DMS153 (cell line): ENCODE measurements at places on chromosomes 7 and 10.

DNA sequence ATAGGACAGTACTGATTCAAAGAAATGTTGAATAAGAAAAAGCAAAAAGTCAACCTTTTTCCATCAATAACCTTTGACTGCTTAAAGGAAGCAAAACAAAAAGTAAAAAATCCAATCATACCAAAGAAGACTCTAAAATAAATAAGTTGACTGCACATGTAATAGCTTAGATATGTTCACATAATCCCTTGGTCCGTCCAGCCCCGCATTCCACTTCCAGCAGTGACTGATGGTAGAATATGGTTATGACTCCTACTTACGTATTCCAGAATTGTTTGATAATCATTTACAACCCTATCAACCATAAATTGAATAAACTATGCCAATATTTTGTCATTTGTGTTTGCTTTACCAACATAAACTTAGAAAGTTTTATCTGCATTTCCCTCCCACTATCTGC lies 77.9 kb downstream of the CTNNA3 start:
- DNase-seq = no peak

DNA sequence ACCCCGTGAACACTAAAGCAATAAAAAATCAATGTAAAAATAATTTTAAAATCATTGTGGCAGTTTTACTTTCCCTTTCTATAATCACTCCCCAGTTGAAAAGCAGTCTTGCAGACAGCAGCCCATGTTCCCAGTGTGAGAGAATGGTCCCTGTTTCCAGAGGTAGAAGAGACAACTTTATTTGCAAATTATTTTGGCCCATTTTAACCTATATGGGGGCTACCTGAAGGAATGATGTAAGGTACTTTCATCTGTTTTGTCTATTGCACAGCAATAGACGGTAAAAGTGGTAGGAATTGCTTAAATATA lies 559.8 kb downstream of the ZWINT start:
- no peak for DNase-seq

DNA sequence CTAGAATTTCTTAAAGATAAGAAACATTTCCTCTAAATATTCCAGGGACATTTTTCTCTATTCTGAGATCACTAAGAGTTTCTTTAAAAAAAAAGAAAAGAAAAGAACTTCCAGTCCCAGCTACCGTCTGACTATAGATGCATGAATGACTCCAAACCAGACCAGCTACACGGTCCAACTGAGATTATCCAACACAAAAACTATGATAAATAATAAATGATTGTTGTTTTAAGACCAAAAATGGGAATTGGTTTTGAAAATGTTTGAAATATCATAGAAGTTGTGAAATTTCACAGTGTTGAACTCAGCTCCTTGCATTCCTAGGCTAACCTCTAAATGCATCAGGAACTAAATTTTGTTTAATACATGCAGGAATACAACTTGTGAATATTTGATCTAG lies 1619.6 kb upstream of the LRRTM3 start:
- DNase-seq = no peak

DNA sequence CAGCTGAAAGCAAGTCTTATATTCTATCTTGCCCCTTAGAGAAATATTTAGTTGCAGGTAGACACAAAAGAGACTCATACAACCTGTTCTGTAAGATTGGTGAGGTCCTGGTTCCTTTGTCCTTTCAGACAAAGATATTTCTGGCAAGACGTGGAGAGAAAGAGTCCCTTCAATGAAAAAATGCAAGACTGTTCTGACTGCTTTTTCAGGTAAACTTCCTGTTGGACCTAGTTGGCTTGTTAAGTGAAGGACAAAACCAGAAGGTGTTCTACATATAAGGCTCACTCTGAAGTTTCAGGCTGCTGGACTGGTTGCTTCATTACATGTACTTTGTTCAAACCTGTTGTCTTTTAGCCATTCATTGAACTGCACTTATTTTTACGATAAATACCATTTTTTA lies 119.0 kb upstream of the PTPRZ1 start:
- no peak for DNase-seq

- DNase-seq = no peak
Observed at GRCh38 chr7:74037609-74038008, 9.6 kb downstream of the ELN start.

- no peak for DNase-seq
Observed at GRCh38 chr10:11286261-11286852, 268.7 kb downstream of the CELF2 start.

DNA sequence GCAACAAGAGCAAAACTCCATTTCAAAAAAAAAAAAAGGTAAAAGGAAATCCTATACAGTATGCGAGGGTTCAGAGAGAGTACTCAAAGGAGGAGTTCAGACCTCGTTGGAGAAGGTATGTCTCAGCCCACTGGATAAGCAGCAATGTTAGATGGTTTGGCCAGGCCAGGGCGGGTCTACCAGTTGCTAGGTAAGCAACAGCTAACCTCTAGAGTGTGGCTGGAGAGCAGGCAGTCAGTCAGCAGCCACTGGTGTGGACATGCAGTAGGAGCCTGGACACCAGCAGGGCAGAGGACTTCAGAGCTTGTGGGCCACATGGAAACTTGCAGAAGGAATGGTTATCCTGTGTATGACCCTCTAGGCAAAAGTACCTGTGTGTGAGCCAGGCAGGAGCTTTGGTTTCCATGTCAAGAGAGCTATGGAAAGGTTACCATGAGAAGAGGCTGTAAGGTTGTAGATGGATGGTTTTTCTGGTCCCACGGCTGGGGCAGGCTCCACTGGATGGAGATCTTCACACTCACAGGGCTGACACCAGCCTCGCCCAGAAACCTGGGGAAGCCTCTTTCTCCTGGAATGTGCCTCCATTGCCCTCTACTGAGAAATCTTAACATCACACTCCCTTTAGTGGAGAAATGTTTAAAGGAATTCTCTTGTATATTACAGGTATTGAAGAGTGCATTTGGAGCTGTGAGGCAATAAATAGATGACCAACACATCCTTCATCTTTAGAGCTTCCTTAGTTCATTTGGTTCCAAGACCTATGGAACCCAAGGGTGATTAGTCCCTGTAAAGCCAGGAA lies 63.6 kb downstream of the CCDC186 start:
- peak; percentile 13 for DNase-seq

DNA sequence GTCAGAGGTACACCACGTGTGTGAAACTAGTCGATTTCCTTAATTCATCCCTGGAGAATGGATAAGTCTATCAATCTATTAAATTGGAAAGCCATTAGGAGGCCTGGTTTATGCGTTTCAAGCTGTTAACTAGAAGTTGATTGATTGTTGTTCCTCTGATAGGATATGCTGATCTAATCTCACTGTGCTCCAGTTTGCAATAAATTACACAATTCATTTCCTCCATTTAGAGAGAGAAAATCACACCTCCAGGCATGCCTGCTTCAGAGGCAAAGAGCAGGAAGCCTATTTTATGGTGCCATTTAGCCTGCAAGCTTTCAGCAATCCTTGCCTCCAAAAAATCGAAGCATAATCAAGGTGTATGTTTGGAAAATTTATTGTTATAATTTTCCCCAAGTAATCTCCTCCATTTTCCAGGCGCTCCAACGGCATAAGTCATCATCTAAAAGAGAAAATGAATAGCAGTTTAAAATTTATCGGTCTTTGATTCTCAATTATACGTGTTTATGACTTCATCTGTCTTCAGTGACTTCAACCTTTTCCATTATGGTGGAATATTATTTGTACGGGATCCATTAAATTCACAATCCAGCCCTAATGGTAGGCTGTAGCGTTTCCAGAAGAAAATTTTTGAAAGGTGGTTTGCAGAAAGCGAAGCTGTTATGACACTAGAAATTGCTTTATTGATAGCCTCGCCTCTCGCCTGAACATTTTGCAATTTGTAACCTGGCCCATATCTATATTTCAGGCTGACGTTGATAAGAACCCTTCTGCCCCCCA lies 42.9 kb upstream of the HMX3 start:
- DNase-seq = no peak

GRCh38 chr10:44881649-44882048 lies 29.5 kb upstream of the TMEM72 start:
- no peak for DNase-seq

GRCh38 chr10:111481866-111482265 lies 405.0 kb downstream of the ADRA2A start:
- DNase-seq = no peak

DNA sequence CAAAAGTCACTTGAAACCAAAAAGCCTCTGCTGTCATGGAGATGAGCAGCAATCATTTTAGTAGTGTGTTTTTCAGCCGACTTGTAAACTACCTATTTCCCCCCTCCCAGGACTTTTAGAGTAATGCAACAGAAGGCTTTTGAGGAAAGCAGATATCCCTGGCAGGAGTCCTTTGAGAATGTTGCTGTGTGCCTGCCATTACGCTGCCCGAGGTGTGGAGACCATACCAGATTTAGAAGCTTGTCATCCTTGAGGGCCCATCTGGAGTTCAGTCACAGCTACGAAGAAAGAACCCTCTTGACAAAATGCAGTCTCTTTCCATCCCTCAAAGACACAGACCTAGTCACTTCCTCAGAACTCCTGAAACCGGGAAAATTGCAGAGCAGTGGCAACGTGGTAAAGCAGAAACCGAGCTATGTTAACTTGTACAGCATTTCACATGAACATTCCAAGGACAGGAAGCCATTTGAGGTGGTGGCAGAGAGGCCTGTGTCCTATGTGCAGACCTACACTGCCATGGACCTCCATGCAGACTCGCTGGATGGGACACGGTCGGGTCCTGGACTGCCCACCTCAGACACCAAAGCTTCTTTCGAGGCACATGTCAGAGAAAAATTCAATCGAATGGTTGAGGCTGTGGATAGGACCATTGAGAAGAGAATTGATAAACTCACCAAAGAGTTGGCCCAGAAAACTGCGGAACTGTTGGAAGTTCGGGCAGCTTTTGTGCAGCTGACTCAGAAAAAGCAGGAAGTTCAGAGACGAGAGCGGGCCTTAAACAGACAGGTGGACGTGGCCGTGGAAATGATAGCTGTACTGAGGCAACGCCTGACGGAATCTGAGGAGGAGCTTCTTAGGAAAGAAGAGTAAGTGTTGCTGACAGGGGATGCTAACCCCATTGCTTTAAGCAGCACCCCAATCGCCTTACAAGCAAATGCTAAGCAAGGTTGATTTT lies 2.2 kb downstream of the ZNF365 start:
- no peak for DNase-seq

DNA sequence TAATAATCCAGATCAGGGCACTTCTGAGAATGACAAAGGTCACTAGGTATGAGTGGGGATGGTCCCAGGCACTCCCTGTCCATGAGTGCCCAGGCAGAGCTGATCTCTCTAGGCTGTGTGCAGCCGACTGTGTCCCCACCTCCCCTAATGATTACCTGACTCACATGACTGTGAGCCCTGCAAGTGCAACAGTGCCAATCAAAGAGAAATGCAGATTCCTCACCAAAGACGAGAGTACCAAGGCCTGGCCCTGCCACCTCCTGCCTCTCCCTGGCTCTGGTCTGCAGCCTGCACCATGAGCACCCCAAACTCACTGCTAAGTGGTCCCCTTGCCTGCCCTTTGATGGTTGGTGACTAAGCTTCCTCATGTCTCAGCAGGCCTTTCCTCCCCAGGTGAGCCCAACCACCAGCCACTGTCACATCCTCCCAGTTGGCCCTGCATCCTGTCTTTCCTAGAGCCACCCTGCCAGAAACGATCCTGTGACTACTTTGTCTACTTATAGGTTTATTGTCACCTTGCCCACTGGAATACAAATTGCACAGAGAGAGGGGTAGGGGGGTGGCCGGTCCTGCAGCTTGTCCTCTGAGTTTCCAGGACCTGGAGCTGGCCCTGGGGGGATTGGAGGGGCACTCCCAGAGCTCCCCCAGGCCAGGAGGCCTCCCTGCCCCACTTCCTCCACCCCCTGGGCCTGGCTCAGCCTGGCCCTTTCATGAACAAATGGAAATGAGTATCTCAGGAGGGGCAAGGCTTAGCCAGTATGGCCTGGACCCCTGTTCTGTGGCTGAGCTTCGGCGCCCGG lies 22.4 kb upstream of the GDF10 start:
- DNase-seq = peak; percentile 19

GRCh38 chr10:7872041-7872442 lies 53.7 kb downstream of the TAF3 start:
- no peak for DNase-seq

DNA sequence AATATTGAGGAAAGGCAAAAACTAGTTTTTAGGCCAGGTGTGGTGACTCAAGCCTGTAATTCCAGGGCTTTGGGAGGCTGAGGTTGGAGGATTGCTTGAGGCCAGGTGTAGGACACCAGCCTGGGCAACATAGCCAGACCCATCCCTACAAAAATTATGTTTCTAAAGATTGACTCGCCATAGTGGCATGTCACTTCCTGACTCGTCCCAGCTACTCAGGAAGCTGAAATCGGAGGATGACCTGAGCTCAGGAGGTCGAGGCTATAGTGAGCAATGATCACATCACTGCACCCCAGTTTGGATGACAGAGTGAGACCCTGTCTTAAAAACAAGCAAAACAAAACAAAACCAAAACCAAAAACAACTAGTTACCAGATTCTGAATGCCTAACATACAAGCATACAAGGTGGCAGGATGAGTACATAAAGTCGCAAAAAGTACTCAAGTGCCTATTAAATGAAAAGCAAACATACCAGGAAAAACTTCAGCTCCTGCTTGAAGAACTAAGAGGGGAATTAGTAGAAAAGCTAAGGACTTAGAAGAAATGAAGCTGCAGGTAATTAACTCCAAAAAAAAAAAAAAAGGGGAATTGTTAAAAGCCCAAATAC lies 14.1 kb downstream of the ZNF398 start:
- DNase-seq = no peak

- no peak for DNase-seq
Observed at GRCh38 chr10:60271319-60272040, 118.2 kb downstream of the ANK3 start.

DNA sequence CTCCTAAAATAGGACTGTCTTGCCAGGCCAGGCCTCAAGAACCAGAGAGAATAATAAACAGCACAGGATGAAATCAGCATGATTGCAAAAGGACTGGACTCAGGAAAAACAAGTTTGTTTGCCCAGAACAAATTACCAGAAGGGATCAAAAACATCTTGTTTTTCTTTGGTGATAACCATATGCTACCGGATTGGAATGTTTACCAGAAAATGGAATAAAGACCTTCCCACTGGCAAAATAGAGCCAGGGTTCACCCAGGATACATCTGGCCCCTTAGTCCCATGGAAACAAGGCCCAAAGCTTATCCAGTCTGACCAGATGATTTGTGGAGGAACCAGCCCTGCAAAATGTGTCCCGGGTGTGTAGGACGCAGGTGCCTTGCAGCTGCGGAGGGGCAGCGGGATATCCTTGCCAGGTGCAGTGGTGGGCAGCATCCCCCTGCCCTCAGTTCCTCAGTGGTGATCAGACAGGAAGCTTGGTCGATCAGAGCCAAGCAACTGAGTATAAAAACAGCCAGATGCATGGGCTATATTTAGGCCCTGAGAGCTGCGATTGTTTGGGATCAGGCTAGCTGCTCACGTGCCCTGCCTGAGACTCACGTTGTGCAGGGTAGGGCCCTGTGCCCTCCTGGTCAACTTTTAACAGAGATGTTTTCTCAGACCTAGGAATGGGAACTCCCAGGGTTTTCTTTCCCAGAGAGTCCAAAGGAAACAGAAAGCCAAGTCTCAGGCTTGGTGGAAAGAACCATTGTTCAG lies 4.6 kb upstream of the ZNF22 start:
- no peak for DNase-seq

DNA sequence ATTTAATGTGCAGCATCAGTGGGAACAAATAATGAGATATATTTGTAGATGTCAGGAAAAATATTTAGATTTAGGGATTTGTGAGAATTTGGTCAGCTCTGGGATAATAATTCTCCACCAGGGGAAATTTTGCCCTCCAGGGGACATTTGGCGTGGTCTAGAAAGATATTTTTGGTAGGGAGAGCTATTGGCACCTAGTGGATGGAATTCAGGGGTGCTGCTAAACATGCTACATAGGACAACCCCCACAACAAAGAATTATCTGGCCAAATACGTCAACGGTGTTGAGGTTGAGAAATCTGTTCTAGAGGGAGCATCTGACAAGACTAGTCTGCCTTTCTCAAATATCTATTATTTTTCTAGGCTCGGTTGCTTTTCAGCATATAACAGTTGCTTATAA lies 2.1 kb downstream of the ADK start:
- DNase-seq = no peak
